Pancreas (tissue), 10 donors: ENCODE measurements at places on chromosomes 13 and 19. TPM values are rescaled to one million over a fixed set of nuclear protein-coding genes. Genes with fewer than 3 reads are reported as not detected.

- DNase-seq, result no peak
Observed at GRCh38 chr19:524062-524674, 7.4 kb upstream of the CDC34 start.

Gene MYH14
- total RNA-seq, result 30.7 TPM

GRCh38 chr19:51548891-51549305 is 17.4 kb upstream of the SIGLEC6 start:
- no peak for DNase-seq

DNA sequence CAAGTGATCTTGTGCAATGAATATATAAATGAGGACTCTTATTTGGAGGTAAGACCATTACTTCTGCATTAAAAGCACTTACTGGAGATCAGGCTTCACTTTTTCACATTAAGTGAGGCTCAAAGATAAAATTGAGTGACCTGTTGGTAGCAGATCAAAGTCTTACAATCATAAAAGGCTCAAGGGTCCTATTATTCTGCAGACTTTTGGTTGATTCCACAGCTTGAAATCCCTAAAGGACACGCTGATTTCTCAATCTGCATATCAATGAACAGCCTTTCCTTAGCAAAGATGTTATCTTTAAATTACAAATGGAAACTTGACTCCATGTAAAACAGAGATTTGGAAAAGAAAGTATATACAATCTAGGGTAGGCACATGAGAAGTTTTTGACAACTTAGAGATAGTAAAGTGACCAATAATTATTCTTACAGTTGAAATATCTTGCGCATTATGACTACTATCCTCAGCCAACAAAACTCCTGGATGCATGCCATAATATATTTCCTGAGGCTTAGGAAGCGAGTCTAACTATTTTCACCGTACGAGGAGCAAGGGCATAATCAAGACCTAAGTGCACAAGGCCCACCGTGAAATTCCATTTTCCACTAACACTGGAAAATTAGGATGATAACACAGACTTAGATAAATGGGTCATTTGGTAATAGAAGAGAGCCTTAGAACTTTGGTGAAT is 640.7 kb downstream of the LIG4 start:
- no peak for DNase-seq

DNA sequence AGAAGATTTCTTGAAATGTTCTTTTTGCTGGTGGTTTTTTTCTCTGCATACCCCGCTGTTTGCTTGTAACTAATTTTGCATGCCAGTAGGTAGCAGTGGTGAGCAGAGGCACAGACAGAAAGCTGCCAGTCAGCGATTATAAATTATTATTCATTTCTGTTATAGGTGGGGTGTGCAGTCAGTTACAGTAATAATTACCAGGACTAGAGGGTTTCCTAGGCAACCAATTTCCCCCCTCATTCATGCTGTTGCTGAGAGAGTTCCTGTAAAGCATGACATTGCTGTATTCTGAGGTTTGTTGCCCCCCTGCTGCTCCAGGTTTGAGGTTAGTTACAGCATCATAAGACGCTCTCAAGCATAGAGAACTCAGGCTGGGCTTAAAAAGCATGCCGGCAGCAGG is 104.5 kb downstream of the URI1 start:
- DNase-seq, result no peak

Gene ERICH4
- total RNA-seq, result not detected

Gene ZNF431
- total RNA-seq, result 9.9 TPM

Gene STXBP2
- total RNA-seq, result 71.8 TPM

Gene ZNF471
- total RNA-seq, result 5.4 TPM

DNA sequence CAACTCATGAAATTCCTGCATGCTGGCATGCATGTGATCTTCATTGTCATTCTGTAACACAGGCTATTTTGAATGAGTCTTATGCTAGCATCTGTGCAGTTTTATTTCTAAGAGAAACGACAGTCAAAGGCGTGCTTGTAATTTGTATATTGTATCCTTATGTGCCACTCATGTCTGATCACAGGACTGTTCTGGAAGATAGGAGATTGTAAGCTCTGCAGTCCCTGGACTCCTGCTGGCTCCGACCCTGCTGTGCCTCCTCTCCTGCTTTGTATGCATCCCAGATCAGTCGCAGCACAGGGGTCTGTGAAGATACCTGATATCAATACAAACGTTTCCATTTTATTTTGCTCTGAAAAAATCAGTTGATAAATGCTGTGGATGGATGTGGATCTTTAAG is 653.1 kb downstream of the LIG4 start:
- no peak for DNase-seq

Gene KIR3DL1
- not detected for total RNA-seq

DNA sequence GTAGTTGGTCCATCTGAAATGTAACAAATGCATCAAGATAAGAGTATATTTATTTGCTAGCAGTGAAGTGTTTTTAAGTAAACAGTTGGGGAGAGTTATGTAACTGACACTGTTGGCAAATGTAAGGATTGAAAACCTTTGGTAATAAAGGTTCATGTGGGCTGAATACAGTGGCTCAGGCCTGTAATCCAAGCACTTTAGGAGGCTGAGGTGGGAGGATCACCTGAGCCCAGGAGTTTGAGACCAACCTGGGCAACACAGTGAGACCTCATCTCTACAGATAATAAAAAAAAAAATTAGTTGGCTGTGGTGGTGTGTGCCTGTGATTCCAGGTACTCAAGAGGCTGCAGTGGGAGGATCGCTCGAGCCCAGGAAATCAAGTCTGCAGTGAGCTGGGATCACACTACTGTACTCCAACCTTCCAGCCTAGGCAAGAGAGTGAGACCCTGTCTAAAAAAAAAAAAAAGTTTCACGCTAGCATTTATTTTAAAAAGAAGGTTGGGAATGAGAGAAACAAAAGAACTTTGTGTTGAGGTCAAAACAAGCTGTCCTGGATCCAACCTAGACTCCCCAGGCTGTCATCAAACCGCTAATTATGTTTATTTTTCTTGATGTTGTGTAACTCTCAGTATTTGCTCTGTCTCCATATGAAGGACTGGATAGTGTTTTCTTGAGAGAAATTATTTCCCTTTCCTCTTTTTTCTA is 20.7 kb downstream of the SETDB2 start:
- DNase-seq, result no peak

Gene TEX101
- not detected for total RNA-seq

Gene PSG5
- total RNA-seq, result not detected

- DNase-seq, result no peak
Observed at GRCh38 chr13:112790735-112791641, 101.2 kb downstream of the ATP11A start.

DNA sequence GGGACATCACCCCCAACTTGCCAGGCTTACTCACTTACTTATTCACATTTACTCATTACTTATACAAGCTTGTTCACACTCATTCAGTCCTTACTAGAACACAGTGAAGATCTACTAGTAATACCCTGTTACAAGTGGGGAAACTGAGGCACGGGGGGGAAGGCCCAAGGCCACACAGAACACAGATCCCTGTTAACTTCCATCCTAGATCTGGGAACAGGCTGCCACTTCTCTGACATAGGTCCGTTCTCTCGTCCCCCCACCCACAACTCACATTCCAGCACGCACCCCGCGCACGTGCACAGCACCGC is 1.5 kb upstream of the NRTN start:
- no peak for DNase-seq

Gene PLK5
- total RNA-seq, result not detected

DNA sequence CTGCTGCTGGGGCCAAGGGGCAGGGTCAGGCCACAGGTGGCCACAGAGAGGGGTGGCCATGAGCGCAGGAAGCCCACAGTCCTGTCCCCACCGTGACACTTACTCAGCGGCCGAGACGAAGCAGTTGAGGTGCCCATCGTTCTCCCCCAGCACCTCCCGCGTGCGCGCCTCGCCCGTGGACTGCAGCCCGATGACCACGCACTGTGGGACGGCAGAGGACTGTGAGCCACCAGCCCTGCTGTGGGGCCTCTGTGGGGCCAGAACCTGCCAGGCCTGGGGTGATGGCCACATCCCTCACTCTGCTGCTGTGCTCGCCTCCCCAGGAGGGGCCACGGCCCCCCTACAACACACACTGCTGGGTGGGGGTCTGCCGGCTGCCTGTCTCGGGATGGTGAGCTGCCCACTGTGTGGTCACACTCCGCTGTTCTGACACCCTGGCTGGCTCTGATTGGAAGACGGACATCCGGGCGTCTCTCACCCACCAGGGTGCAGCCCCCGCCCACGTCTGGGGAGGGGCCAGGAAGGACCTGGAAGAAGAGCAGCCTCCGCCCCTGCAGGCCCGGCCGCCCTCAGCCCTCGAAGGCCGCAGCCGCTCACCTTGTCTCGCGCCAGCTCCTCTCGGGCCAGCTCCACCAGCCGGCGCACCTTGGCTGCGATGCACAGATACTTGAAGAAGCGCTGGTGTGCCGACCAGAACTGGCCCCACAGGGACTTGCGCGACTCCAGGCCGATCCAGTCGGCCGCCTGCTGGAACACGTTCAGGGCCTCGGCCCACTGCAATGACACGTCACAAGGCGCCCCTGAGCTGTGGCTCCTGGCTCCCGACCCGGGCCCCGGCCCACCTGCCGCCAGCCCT is 13.2 kb downstream of the GPX4 start:
- peak; percentile 44 for DNase-seq

GRCh38 chr13:112964971-112965492 is 4.0 kb upstream of the MCF2L start:
- no peak for DNase-seq

Gene FCHO1
- total RNA-seq, result 2.5 TPM

GRCh38 chr19:55472463-55472862 is 4.0 kb upstream of the ZNF628 start:
- no peak for DNase-seq

Gene PSPN
- 1.0 TPM for total RNA-seq

Gene CCNA1
- total RNA-seq, result not detected

DNA sequence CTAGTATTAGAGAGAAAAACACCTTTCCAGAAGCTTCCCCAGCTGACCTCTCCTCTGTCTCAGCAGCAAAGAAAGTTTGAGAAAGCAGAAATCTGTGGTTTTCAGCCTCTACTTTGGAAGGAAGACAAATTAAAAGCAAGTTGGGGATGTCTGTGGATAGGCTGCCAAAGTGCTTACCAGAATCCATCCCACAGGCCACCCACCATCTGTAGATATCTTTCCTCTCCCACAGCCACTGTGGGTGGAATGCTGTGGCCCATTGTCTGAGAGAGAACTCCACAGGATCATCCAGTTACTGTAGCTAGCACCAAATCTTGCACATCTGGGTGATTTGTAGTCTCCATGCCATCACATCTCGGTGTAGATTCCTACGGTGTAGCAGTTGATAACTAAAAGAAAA is 133.5 kb downstream of the DNAJC15 start:
- no peak for DNase-seq

Gene ALKBH6
- total RNA-seq, result 10.9 TPM

Gene B3GNT3
- 2.1 TPM for total RNA-seq

GRCh38 chr19:30625947-30626625 is 253.9 kb downstream of the ZNF536 start:
- no peak for DNase-seq

GRCh38 chr19:38145623-38146022 is 78.4 kb downstream of the DPF1 start:
- DNase-seq, result no peak

Gene CYP2F1
- total RNA-seq, result not detected

- no peak for DNase-seq
Observed at GRCh38 chr19:52391135-52391534, 6.5 kb upstream of the ZNF528 start.

GRCh38 chr19:42324655-42325307 is 654 bp upstream of the MEGF8 start:
- no peak for DNase-seq

DNA sequence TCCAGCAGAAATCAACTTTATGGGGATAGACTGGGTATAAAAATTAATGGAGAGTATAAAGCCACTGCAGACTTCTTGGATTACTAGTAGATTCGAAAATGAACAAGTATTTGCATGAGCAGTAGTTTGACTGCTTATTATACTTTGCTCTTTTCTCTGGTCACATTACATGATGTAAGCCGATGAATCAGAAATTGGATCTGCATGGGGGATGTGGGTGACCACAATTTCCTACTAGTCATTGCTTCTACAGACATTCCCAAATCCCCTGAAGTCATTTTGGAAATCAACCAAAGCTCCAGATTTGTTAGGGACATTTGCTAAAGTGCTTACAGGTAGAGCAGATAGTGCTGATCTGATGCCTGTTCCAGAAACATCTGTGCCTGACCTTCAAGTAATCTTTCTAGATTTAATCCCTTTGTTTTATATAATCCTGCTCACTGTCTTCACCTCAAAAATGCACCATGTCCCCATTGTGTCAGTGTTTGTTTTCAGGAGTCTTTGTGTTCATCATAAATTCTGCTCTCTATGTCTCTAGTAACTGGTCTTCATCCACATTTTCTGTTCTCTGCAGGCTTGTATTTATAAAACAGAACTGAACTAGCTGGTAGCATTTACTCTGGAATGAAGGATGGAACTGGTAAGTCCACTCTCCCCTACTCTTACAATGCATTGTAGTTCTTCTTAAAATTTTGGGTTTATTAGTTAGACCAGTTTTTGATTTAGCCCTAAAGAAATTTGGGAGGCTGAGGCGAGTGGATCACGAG is 201.5 kb upstream of the CSNK1A1L start:
- no peak for DNase-seq

GRCh38 chr13:36872621-36873020 is 47.4 kb downstream of the SMAD9 start:
- DNase-seq, result no peak

DNA sequence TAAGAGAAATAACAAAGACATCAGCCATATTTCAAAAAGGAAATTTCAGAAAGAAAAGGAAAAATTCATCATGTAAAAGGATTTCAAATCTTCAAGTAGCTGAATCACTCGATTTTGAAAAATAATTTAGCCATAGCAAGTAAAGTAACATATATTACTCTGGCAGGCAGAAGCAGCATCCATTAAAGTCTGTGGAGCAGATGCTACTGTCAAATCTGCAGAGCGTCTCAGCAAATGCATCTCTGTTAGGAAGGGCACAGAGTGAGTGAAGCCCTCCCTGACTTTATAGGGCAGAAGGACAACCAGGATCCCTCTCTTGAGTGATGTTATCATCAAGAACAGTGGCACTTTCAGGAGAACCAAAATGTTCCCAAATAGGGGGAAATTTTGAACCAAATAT is 445.5 kb downstream of the EFNB2 start:
- no peak for DNase-seq

DNA sequence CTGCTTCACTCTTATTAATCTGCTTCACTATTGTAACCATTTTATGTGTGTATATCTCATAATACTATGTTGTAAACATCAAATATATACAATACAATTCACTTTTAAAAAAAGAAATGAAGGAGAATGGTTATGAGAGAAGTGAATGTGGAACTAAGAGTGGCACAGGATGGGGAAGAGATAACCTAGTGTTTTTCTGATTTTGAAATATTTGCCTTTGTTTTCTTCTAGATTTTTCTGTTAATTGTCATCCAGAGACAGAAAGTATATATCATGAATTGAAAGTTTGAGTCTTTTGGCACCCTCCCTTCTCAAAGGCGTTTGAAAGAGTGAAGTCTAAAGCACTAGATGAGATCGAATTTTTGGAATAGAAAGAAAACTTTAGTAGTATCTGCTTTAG is 2.8 kb downstream of the DNAJC3 start:
- DNase-seq, result no peak

Gene TEX26
- total RNA-seq, result not detected

GRCh38 chr13:51678420-51678819 is 94.2 kb downstream of the WDFY2 start:
- DNase-seq, result no peak

- no peak for DNase-seq
Observed at GRCh38 chr13:48493851-48494250, 39.0 kb downstream of the RCBTB2 start.

Gene RNF113B
- total RNA-seq, result not detected
